ENCODE measurements at places on chromosomes 6 and 20.

DNA sequence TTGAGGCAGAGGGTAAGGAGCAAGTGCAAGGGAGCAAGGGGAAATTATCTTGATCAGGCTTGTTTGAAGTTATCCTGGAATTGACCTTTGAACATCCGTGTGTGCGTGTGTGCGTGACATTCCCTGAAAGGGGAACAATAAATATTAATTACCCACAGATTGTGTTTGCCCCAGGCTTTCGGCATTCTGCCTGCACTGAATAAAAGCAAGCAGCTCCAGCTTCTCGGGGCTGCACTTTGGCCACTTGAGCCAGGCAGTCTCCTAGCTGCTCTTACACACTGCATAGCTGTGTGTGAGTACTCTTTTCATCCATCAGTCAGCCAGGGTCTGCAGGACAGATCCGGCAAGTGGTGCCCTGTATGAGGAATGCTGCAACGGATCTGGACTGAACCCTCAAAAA is 107.7 kb upstream of the BTN3A2 start:
- DNase-seq, result no peak

GRCh38 chr20:11195899-11196558 is 522.2 kb upstream of the JAG1 start:
- no peak for DNase-seq

GRCh38 chr6:13268913-13269518 is 59.3 kb downstream of the TBC1D7 start:
- no peak for DNase-seq

DNA sequence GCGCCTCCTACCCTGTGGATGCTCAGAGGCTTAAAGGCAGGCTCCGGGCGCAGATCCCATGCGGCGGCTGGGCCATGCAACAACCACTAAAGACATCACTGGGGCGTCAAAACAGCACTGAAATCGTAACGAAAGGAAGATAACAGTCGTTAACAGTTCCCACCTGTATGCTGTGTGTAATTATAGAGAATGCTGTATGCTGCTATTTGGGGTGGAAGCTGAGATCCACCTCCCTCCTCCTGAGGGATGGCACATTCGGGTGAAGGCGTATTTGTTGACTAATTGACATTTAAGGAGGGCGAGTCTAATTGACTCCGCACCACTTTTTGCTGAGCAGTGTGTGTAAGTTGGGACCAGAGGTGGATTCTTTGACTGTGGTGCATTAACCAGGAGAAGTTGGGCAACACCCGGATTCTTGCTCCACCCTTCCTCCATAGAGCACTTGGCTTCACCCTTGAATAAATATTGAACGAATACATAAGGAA is 687 bp downstream of the SLC35A1 start:
- DNase-seq, result no peak

GRCh38 chr6:14129575-14129974 is 12.0 kb downstream of the CD83 start:
- peak; percentile 54 for DNase-seq

- DNase-seq, result no peak
These were observed 43.0 kb upstream of the CD83 start for GRCh38 chr6:14074476-14075094.
